ENCODE measurements at places on chromosomes 12 and 14.

- DNase-seq = no peak
Observed at GRCh38 chr12:33663000-33663654, 223.5 kb upstream of the SYT10 start.

- DNase-seq = no peak
Observed at GRCh38 chr14:96748362-96748761, 48.8 kb upstream of the VRK1 start.

DNA sequence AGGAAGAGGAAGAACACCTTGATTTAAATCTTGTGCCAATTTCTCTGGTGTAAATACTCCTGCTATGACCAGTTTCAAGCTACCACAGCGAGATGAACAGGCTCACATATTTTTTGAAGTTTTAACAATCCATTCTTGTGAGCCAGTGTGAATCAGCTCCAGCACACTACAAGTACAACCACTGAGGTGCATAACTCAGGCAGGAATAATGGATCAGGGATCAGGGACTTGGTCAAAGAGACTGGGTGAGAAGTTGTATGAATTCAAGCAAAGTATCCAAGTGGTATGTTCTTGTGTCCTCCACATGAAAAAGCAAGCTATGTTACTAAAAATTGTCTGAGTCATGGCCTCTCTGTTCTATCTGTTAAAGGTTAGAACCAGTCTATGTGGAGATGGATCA, 35.2 kb upstream of the KITLG start:
- DNase-seq = no peak

DNA sequence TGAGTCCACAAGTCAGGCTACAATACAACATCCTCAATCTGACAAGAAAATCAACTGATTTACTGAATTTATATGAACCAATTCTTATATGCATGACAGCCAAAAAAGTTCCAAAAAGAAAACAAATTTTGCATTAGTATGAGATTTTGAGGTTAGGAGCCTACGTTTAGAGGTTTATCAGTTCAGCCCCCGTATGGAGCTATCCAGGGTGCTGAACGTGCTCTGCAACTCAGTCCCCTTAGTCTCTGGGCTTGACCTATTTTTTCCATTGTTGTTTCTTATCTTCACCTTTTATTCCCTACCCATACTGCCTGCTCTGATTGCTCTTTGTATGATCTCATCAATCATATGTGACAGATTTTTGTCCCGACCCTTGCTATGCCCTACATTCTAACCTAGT, 693.0 kb downstream of the NRXN3 start:
- no peak for DNase-seq

- DNase-seq = no peak
Observed at GRCh38 chr12:14384783-14385638, 19.5 kb downstream of the ATF7IP start.

GRCh38 chr12:116060764-116061163, 216.7 kb downstream of the MED13L start:
- no peak for DNase-seq

DNA sequence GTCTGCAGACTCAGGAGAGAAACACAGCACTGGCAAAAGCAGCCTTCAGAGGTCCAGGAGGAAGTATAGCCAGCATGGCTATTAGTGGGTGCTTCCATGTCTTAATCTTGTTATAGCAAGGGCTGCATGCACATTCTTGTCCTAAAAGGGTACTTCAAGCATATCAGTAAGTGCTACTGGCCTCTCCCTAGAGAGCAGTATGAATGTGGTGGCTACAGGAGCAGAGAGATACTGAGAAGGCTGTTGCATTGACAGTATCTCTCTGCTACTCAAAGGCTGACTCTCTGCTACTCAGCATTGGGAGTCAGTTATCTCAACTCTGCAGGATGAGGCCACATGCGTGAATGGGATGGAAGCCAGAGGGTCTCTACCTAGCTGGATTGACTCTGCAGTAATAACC, 2.0 kb downstream of the GARIN6 start:
- DNase-seq = no peak

DNA sequence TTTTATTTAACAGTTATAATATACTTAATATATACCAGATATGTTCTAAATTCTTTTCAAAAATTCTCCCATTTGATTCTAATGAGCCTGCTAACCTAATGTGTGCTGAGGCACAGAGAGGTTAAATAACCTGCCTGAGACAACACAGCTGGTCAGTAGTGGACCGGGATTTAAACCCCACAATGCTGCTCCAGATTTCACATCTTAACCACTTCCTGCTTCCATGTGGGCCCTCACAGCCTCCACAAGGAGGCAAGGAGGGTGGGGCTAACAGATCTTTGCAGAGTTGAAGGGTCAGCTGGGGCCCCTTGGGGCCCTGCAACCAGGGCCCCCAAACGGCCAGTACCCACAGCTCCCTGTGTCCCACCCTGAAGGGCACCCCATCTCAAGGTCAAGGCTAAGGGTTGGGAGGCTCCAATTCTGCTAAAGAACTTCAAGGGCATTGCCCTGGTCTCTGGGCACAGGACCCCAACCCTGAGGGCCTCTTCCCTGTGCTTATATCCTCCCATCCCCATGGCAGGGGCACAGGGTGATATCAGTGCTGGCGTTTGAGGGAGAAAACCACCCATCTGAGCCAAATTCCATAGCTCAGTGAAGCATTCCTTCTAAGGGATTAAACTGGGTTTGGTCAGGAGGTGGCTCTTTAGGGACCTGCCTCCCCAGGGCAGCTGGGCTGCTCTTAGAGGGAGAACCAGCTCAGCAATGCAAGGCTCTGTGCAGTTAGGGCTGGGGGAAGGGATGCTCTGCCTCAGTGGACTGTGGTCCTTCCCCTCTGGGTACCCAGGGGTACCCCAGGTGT, 2.2 kb downstream of the KRT80 start:
- DNase-seq = no peak

DNA sequence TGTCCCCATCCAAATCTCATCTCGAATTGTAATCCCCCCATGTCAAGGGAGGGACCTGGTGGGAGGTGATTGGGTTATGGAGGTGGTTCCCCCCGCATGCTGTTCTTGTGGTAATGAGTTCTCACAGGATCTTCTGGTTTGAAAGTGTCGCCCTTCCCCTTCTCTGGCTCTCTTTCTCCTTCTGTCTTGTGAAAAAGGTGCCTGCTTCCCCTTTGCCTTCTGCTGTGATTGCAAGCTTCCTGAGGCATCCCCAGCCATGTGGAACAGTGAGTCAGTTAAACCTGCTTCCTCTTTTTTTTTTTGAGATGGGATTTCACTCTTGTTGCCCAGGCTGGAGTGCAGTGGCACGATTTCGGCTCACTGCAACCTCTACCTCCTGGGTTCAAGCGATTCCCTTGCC, 104.0 kb downstream of the CCDC91 start:
- peak; percentile 31 for DNase-seq

- no peak for DNase-seq
Observed at GRCh38 chr12:98453492-98453891, 61.9 kb upstream of the TMPO start.

DNA sequence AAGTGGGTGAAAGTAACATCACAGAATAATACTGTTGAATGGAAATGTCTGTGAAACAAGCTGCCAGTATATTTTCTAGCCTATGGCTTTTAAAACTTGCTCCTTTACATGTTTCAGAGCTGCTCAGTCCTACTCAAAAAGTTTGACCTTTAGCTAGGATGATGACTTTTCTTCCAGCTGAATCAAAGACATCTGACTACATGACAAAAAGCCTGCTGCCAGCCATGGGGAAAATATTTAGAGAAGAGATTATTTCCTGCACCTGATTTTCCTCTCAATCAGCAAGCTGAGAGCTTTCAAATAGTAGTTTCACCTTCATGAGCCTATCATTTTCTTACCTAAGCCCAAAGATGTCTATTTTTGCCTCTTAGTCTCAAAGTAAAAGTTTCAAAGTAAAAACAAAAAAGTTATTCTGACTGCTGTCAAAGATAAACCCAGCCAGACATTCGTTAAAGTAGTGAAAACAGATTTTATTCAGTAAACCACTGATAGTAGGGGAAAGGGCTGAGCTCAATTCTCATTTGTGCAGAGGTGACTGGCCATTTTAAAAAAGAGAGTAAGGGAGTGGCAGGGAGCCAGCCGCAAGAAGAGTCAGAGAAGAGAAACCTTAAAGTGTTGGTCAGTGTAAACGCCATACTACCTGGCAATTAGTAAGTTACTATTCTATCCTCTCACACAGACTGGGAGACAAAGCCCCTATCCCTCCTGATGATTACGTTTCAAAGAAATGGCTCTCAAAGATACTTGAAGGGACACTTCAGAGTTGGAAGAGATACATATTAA, 2.2 kb downstream of the ATP6V1D start:
- no peak for DNase-seq

- peak; percentile 13 for DNase-seq
Observed at GRCh38 chr12:109714141-109714912, 702 bp downstream of the FAM222A start.

DNA sequence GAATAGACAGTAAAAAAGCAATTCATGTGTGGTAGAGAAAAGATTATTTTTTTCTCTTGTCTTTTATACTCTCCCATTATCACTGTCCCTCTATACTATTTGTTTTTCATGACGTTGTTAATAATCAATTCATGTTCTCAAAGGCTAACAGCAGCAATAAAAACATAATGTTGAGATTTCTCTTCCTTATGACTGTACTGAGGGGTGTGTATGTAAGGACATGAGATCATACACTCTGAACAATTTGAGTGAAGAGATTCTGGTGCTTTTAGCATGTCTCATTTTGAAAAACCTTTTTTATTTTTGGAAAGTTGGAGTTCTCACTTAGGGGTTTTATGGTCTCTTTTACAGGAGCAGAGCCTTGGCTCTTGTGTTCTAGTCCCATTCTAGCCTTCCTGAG, 3.8 kb upstream of the TSPAN8 start:
- no peak for DNase-seq

DNA sequence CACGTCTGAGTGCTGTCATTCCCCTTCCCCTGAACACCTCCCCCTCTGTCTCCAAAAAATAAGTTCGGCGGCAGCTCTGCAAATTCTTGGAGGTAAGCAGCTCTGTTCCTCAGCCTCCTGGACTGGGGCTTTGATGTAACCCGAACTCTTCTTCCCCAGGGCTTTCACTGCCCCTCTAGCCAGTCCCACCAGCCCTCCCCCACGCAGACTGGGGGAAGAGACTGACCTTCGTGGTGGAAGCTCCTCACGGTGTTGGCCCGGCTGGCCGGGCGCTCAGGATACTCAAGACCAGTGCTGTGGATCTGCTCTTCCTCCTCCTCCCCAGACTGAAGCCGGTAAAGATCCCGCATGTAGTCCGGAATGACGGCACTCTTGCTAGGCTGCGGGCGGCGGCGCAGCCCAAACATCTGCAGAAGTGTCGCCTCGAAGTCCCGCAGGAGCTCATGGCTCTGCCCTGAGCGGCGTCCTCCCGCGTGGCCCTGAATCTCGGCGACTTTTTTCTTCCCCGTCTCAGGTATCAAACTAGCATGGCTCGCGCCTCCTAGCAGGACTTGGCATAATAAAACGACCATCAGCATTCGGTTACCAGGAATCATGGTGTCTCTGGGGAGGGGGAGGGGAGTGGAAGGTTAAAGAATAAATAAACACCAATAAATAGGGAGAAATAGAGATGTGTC, 4.9 kb downstream of the BMP4 start:
- DNase-seq = no peak

- no peak for DNase-seq
Observed at GRCh38 chr12:13670285-13670866, 311.0 kb downstream of the GRIN2B start.

DNA sequence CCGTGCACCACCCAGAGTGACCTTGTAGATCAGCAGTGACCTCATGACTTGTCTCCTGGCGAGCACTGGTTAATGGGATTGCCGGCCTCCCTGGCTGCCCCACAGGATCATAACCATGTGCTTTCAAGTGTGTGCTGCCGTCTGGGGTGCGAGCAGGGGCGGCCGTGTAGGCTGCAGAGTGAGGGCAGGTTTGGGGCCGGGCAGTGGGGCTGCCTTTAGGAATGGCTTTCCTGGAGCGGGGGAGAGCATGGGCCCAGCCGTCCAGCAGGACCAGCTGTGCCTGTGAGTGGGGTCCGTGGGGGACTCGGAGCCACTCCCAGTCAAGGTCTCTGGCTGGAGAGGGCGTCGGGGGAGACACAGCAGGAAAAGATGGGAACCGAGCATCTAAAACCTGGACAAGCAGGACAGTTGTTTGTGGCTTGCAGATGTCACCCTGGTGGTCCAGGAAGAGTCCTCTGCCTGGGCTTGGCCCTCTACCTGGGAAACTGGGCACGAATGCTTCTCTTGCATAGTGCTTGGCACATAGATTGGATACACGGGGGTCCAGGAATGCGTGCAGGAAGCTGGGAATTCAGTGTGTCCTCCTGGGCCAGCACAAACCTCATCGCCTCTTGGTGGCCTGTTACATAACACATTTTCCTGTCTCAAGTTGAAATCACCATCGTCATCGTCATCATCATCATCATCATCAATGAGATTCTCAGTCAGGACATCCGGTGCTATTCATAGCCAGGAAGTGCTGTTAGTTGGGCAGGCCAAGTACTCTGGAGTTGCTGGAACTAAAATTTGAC, 96.0 kb downstream of the ADGRD1 start:
- DNase-seq = no peak

DNA sequence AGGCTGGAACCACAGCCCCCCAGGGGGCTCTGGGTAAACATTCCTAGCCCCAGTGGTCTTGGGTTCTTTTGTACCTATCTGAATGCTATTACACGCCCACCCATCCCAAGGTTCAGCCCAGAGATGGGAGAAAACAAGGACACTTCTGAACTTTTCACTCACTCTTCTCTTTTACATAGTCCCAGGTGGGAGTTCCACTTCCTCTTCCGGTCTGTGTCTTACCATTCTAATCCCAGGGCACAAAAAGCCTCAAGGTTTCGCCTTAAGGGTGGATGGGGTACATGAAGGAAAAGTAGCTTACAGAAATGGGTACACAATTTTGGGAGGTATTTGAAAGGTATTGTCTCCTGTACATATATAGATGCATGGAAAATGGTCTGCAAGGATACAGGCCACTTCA, 79.0 kb downstream of the TMEM30B start:
- DNase-seq = no peak

DNA sequence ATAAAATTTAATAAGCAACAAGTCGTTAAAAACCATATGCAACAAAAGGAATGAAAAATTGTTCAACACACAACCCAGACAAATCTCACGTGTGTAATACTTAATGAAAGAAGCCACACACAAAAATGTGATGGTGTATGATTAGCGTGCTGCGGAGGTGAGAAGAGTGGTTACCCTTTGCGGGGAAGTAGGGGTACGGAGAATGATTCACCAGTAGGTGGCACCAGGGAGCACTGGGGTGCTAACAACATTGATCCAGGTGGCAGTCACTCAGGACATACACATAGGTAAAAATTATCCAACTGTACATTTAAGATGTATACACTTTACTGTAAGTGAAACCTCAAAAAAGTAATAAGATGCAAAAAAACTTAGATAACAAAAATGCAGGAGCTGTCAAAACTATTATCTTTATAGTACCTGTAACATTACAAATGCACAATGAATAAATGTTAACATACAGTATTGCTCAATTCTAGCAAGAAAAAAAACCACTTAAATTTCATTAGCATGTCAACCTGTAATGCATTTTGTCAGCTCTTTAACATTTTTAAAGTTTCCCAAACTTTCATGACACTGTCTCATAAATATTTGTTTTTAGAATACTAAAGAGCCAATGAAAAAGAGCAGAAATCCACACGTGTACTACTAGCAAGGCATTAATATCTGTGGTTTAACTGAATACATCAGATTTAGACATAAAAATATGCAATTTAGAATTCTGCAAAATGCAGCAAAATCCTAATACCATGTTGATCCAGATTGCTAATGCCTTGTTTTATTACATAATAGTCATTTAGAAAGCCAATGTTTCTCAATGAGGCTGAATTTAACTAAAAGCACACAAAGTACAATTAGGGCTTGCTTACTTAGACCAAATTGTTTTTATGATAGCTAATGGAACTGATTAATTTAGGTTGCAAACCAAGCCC, 46.7 kb downstream of the TMCC3 start:
- no peak for DNase-seq
